ENCODE measurements at places on chromosomes 7 and 10. TPM values are rescaled to one million over a fixed set of nuclear protein-coding genes. Genes with fewer than 3 reads are reported as not detected.

The VAX1 gene
- total RNA-seq = not detected

The WNT8B gene
- not detected for total RNA-seq

The TMEM213 gene
- total RNA-seq = not detected

The DNAJC12 gene
- total RNA-seq = 4.0 TPM

The SPAM1 gene
- total RNA-seq = 0.24 TPM

The KBTBD2 gene
- 30.8 TPM for total RNA-seq

The CC2D2B gene
- 1.5 TPM for total RNA-seq

The HPS1 gene
- 34.8 TPM for total RNA-seq

The IKZF1 gene
- total RNA-seq = 2.2 TPM

The ETV1 gene
- total RNA-seq = 165 TPM

The CYP2C8 gene
- not detected for total RNA-seq

The HMX2 gene
- total RNA-seq = not detected

The SPDYE9 gene
- not detected for total RNA-seq

The CTAGE4 gene
- 0.24 TPM for total RNA-seq

The STK31 gene
- total RNA-seq = 0.35 TPM

The KCNIP2 gene
- 14.9 TPM for total RNA-seq

The CYP2C19 gene
- not detected for total RNA-seq

DNA sequence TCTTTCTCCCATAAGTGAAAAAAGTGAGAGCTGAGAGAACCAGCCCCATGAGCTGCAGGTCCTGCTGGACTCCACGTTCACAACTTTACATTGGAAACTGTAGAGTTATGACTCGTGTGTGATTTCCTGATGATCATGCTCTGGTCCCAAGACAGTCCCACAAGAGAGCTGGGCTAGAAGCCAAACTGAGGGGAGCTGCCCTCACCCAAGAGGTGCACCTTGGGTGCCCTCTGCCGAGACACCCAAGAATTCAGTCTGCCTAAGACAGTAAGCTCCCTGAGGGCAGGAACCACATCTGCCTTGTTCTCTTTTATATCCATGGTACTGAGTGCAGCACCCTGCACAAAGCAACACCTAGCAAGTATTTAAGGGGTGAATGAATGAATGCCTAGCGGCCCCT, 112.8 kb upstream of the SFMBT2 start:
- no peak for DNase-seq

GRCh38 chr7:82745820-82746219, 302.2 kb upstream of the CACNA2D1 start:
- DNase-seq = no peak

DNA sequence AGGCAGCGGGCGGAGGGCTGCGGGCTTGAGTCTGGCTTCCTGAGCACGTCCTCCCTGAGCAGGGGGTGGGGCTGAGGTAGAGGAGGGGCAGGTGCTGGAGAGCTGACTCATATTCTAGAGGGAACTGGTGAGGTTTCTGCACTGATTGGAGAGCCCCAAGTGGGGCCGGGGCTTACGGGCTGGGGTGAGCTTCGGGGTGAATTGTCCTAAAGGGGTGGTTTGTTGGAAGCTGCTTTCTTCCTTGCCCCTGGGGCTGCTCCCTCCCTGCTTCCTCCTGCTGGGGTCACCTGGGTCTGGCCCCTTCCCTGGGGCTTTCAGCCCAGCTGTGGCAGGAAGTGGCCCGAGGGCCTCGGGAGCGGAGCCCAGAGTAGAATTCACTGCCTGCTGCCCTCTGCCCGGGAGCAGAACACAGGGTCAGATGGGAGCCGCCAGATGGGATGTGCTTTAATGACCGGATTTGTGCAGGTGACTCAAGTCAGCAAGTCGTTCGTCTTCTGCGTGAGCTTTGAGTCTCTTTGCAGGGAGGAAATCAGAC, 48.6 kb downstream of the FAM20C start:
- no peak for DNase-seq

- DNase-seq = no peak
These were observed 52.8 kb downstream of the NRF1 start for GRCh38 chr7:129664029-129665012.

- DNase-seq = no peak
These were observed 3.6 kb downstream of the PRKAR2B start for GRCh38 chr7:107047902-107048782.

DNA sequence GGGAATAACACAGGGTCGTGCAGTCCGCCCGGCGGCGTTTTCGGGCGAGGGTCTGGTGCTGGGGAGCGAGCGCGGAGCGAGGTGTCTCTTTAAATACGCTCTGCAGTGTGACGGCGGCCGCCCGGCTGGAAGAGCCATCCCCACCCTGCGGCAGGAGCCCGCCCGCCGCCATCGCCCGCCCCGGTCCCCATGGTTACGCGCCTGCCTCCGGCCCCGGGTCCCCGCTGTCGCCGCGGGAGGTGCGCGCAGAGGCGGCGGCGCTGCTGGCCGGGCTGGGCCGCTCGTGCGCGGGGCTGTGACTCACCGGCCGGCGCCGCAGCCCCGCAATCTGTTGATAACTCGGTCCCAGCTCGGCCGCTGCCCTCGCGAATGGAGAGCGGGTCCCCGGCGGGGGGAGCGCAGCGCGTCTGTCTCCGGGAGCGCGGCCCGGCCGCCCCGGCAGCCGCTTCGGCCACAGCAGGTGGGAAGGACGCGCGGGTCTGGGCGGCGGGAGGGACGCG, at the start of gene ADGRA1:
TSS of gene ADGRA1 (plus strand) at position 246 of the 500 bp plus-strand sequence. CDS start 986 bp downstream, outside the sequence.
- DNase-seq = no peak

GRCh38 chr7:2623698-2624014, 8.1 kb upstream of the TTYH3 start:
- DNase-seq = no peak

DNA sequence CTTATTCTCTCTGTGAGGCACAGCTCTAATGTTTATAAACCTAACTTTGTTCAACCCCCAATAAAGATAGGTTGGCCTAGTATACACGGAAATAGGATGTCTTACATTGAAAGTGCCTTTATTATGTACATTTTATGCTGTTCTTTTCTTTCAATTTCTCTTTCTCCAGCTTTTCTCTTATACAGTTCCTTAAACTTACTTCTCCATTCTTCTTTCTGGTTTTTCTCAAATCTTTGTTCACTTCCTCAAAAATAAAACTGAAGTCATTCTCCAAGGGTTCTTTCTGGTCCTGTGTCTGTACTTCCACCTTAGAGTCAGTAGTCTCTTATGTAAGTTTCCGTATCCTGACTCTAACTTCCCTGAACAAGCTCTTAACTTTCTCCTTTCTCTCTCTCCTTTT, 29.2 kb upstream of the NAMPT start:
- DNase-seq = no peak

- no peak for DNase-seq
These were observed 97.0 kb downstream of the SUGCT start for GRCh38 chr7:40231796-40232195.

DNA sequence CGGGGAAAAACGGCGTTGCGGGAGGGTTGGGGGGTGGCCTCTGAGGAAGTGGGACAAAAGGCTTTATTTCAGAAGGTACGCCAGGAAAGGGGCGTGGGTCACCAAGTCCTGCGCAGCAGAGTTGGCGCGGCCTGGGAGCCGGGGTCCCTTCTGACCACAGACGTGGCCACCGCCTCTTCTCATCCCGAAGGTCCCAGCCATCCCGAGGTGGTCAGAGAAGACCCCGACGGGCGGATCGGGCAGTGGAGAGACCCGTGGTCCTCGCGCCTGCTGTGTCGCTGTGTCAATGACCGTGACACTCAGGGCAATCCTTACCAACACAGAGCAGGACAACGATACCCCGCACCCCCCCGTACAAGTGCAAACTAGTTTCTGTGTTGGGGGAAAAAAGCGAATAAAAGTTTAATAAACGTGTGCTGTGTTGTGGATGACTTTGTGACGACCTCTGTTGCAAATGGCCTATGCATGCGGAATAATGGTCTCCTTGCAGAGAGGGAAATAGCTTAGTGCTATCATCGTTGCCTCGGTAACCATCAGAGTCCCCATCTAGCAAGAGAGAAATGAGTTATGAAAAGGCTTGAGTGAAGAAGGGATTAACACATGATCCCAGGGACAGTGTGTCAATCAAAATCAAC, 19.4 kb upstream of the GATA3 start:
- DNase-seq = no peak

DNA sequence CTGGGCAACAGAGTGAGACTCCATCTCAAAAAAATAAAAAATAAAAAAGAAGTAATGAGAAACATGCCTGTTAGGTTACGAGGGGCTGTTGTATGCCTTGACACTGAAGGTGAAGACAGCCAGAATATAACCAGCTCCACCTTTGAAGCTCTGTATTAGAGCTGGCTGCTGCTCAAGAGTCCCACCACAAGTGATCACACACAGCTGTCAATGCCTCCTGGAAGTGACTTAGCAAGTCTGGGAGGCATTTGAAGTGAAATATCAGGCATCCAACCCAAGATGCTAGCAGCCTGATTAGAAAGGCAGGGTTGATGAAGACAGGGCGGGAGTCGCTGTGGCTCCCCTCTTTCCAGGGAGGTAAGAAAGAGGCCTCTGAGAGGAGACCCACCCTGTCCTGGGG, 34.1 kb upstream of the INPP5F start:
- no peak for DNase-seq

DNA sequence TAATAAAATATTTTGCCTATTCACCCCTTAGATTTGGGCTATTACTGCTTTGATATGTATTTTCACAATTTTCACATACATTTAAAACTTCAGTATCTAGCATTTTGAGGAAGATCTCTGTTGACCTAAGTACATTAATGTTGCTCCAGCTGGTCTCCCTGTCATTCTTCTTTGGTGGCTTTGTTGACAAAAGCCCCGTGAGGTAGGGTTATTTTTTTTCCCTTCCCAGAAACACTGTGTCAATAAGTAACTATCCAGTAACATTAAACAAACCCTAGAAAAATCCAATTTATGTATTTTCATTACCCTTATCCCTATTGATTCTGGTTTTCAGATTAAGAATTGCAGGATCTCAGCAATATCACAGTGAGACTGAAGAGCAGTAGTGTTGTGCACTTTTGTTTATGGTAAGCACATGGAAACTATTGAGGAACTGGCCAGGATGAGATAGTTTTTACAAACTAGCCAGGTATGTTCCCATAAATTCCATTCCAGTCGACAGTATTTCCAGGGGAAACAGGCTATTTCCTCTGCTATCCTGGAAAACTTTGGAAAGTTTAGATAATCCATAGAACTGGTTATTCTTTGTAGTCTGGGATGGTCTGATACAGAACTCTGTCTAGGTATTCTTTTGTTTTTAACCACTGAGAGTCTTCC, 198.2 kb downstream of the PON1 start:
- no peak for DNase-seq

DNA sequence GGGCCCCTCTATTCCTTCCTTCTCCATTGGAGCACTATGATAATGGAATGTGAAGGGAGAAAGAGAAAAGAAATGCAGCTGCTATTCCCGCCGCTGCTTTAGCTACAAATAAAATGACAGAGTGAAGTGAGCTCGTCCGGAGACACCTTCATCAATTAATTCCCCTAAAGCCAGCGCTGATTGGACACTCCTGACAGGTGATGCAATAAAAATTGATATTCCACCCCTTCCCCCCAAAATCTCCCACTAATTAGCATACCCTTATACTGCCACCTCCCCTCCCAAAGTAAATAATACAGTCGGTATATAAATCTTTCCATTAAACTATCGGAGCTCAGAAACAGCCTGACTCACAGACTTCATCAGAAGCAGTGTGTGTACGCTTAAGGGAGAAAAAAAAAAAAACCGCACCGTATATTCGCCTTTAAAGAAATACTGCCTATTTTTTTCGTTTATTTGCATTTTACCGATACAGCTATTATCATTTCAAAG, 7.3 kb downstream of the SKIDA1 start:
- DNase-seq = no peak

DNA sequence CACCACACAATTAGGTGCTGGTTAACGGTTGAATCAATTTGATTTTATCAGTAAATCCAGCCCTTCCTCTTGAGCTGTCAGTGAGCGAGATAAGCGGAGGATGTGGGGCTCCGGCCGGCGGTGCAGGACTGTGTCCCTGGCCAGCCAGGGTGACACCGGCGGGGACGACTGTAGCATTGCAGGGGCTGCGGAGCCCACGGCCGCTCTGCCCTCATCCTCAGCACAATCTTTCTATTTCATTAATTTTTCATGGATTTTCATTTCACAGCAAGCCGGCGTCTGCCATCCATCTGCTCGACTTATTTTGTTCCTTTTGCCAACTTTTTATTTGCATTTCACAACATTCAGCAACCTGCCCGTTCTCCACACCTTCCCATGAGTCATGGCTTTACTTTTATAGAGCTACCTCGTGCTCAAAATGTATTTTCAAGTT, 4.7 kb downstream of the ADARB2 start:
- DNase-seq = no peak

GRCh38 chr7:6258440-6259182, 13.8 kb downstream of the CYTH3 start:
- no peak for DNase-seq

- no peak for DNase-seq
These were observed 76.9 kb downstream of the LRMDA start for GRCh38 chr10:75508239-75508813.

DNA sequence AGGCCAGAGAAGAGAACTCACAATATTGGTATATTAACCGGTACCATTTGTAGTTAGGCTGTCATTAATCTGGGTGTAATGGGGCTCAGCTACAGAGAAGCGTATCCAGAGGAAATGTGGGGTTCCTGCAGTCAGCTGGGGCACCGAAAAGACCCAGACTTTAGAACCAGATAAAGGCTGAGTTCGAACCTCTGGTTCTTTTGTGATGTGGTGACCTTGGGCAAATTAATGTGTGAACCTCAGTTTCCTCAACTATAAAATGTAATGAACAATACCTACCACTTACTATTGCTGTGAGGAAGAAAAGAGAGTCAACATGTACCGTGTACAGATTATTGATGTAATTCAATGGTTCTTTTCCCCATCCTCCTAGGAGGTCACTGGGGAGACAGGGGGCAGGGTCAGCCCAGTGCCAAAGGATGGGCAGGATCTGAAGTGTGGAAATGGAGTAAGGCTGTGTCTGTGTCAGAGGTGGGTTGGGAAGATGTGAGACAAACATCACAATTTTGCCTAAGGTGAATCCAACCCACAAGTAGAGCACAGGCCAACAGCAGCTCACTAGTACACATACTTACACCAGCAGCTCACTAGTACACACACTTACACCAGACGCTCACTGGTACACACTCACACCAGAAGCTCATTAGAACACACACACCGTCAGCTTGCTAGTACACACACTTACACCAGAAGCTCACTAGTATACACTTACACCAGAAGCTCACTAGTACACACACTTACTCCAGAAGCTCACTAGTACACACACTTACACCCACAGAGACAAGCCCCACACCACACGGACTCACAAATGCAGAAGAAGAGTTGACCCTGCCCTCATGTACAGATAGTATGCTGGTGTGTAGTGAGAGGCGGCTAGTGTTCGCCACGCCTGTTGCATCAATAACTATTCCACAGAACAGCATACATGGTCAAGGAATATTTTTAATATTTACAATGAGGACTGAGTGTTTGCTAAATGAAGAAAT, 28.0 kb downstream of the PRSS2 start:
- DNase-seq = no peak
